ENCODE measurements at places on chromosomes 7 and 10.

- no peak for DNase-seq
These were observed 274.4 kb upstream of the YAE1 start for GRCh38 chr7:39291628-39292410.

DNA sequence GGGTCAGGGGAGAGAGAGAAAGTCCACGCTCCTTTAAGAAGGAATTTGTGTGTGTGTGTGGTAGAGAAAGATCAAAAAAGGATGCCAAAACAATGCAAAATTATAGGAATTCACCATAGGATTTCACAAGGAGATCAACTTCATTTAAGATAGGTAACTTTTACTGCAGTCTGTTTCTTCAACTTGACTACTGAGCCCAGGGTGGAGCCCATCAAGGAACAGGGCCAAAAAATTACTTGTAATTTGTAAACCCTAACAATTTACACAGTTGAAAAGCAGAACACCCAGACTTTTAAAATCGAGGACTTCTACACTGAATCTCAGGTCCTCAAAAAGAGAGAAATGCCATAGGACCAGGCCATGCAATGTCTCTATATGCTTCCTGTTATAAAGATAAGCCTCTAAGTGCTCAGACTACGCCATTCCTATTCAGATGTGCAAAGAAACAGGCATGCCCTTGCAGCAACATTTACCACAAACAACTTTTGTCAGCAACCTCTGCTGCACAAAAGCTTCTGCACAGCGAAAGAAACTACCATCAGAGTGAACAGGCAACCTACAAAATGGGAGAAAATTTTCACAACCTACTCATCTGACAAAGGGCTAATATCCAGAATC lies 10.6 kb upstream of the GIMAP4 start:
- DNase-seq = no peak

DNA sequence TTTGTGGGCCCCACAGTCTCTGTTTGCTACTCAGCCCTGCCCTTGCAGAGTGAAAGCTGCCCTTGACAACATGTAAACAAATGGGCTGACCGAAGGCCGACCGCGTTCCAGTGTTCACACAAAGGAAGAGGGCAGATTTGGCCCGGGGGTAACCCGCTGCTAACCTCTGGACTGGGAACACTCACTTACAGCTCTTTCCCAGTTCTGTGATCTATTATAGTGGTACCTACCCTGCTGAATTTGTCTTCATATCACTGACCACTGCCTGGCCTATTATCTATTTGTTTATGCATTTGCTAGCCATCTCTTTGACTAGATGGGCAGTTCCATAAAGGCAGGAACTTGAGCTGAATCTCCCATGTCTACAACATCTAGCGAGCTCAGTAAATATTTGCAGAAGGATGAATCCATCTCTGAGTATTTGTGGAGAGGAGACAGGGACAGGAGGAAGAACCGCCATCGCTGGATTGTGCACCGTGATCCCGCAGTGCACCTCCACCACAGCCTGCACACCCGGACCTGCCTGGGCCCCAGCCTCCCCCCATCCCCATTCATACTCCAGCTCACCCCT lies 15.2 kb downstream of the SLC29A3 start:
- DNase-seq = no peak

GRCh38 chr10:13100349-13101294 lies 659 bp downstream of the OPTN start:
- DNase-seq = peak; percentile 30

GRCh38 chr7:147980826-147981813 lies 609.4 kb upstream of the C7orf33 start:
- DNase-seq = no peak

DNA sequence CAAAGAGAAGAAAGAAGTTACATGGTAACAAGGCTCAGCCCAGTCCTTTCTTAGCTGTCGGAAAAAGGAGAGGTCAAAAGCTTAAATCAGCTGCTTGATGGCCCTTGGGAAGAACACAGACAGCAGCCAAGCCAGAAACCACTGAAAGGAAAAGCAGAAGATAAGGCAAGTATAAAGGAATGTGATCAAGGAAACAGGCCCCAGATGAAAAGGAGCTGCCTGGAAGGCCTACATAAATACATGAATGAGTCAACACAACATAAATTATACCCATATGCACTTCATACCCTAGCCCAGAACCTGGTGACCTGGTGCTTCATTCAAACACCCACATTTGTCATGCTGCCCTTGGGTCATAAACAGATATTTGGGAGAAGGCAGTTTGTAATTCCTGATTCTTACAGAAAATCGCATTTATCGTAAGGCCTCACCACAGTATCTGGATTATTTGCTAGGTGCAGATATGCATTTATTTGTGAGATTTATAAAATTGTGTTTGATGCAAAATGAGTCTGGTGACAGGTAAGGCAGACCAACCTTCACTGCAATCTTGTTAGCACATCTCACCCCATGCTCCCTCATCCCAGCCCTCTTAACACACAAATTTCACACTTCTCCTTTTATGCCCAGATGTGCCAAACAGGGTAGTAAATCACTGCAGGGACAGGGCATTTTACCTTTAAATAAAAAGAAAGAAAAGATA lies 94.9 kb upstream of the KCNIP2 start:
- no peak for DNase-seq

DNA sequence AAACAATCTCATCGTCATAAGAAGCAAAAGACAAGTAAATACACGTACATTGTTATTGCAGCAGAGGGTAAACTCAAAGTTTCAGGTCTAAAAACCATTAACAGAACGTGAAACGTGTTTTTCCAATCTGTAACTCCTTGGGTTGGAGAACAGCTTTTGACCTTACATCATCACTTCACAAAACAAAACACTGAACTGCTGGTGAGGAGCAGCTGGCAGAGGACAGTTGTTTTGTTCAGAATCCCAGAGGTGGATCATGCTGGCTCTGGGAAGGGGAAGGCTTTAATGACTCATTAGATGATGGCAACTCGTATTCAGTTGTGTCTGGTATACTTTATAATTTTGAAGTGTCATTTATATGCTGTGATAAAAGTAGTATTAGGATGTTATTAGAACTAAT lies 923.0 kb upstream of the CELF2 start:
- no peak for DNase-seq

GRCh38 chr10:57145548-57145947 lies 784.5 kb upstream of the ZWINT start:
- DNase-seq = no peak

- DNase-seq = no peak
These were observed 1.1 kb downstream of the DENND11 start for GRCh38 chr7:141700848-141701371.

GRCh38 chr10:129758207-129759021 lies 205.7 kb downstream of the EBF3 start:
- DNase-seq = no peak

DNA sequence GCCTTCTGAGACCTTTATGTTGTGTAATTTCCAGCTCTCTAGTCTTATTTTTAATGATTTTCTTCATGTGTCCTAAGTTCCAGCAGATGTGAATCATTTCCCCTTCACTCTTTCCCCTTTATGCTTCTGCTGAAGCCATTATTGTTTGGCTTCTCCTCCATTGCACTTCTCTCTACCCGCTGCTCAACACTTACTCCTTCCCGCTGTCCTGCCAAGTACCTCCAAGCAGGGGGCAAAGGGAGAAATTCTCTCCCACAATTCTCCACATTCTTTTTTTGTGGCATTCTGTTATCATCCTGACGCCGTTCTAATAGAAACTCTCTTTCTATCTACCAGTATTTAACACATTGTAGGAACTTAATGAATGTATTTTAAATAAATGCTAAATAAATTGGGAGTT lies 388.9 kb upstream of the TPK1 start:
- no peak for DNase-seq

DNA sequence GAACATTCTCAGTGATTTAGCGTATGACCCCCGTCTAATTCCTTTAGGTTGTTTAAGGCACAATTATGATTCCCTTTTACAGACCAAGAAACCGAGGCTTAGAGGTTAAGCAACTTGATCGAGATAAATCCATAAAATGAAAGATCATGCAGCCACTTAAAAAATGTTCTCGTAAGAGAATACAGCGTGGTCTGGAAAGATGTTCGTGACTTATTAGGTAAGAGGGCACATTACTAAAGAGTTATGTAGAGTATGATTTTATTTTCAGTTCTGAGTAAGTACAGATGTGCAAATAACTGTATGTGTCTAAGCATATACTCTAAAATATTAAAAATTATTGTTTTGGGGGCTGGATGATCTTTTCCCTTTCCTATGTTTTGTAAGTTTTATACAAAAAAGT lies 575.1 kb downstream of the PARD3 start:
- no peak for DNase-seq

DNA sequence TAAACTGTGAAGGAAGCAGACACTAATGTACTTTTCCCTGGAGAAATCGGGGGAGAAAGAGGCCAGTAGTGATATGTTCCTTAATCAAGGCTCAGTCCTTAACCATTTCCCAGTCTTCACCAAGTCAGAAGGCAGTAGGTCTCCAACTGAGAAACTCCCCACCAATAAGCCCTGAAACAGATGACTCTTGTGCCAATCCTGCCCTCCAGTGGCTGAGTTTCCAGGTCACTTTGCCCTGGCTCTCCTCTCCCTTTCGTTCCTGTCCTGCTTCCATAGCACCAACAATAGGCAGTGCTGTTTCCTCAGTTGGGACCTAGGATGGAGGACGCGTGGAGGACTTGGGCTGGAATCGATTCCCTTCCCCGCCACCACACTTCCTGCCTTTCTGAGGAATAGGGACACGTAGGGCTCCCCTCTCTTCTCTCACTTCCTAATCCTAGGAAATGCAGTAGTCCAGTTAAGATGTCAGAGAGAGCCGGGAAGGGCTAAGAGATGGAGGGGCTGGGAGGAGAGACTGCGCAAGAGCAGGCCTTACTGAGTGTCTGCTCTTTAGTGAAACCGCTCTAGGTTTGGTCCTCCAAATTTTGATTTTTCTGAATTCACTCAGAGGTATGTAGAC lies 23.4 kb downstream of the ATOH7 start:
- peak; percentile 9 for DNase-seq

DNA sequence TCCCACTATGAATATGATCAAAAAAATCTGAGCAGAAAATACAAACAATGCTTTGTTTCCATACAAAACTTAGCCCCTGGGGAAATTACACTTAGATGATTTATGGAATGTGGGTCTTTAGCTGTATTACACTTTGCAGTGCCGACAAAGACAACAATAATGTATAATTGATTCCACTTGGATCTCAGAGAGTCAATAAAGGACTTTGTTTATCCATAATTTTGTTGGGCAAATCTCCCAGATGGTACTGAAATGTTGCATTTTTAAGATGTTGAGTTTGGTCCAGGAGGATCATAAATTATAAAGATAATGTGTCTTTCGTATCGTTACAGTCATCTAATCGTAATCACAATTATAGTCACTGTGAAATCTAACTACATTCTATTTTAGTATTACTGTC lies 66.9 kb upstream of the DOCK1 start:
- no peak for DNase-seq

GRCh38 chr10:22218448-22218847 lies 633 bp upstream of the EBLN1 start:
- DNase-seq = no peak

- no peak for DNase-seq
These were observed 52.3 kb upstream of the GJD4 start for GRCh38 chr10:35552650-35553342.

- no peak for DNase-seq
These were observed 140.1 kb downstream of the DYNC2I1 start for GRCh38 chr7:158996214-158997109.

DNA sequence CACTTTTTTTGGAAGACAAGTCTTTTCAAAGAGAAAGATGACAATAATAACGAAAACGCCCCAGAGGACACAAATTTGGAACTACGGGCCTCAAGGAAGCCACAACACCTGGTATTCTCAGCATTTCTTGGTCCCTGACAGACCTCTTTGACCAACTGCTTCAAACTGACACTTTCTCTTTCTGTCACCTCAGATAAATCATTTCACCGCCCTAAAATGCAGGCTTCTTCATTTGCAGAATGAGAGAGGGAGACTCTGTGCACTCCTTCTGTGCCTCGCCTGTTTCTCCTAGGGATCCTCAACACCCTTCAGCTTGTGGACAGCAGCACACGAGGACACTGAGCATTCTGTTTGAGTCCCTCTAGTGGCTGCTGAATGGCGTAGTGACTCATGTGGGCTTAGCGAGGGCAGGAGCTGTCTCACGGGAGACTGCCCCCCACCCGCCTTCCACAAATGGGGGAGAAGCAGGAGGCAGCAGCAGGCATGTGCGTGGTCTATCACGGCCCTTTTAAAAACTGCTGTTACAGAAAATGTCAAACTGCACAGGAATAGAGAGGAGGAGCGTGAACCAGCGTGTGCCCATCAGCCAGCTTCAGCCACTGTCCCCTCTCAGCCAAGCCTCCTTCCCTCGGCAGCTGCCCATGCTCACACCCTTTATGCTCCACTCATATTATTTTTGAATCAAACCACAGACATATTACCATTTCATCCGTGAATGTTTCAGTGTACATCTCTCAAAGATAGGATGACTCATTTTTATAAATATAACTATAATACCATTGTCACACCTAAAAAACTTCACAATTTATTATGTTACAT lies 41.4 kb downstream of the GSDME start:
- no peak for DNase-seq

DNA sequence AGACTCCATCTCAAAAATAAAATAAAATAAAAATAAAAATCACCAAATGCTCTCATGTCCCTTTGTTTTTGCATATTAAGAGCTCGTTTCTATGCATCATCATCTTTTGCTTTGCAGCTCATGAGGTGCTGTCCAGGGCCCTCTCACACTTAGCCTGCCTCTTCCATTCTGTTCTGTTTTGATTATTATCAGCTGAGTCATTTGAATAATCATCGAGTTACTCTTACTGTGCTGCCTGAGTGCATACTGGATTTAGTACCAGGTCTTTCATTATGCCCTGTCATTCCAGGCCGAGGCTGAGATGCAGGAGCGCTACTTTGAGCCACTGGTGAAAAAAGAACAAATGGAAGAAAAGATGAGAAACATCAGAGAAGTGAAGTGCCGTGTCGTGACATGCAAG lies 33.0 kb downstream of the UCMA start:
- DNase-seq = no peak

- DNase-seq = no peak
These were observed 15.1 kb downstream of the LRRC20 start for GRCh38 chr10:70367195-70367796.

- no peak for DNase-seq
These were observed 147.5 kb upstream of the FRMD4A start for GRCh38 chr10:14478201-14478600.

DNA sequence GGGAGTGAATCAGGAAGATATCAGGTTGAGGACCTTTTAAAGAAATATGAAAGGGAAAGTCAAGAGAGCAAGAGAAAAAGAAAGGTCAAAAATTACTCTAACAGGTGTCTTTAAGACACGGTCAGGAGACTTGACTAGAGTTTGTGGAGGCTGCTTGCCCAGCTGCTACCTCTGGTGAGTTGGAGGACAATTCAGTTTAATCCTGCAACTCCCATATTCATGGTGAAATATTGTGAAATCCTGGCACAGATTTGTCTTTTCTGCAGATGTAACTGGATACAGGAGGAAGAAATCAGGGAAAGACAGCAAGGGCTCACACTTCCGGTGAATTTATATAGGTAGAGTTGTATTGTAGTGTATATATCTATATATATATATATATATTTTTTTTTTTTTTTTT lies 93.5 kb downstream of the AKAP9 start:
- DNase-seq = no peak

GRCh38 chr10:91123261-91123660 lies 97.2 kb upstream of the PCGF5 start:
- DNase-seq = no peak

GRCh38 chr7:142066536-142066935 lies 45.0 kb upstream of the MGAM2 start:
- no peak for DNase-seq

GRCh38 chr10:28869606-28870201 lies 192.4 kb downstream of the BAMBI start:
- DNase-seq = no peak

- peak; percentile 14 for DNase-seq
These were observed 818 bp downstream of the DLD start for GRCh38 chr7:107891636-107892366.

GRCh38 chr7:132390705-132391104 lies 185.6 kb downstream of the PLXNA4 start:
- DNase-seq = no peak
